ENCODE measurements at places on chromosomes 6 and 20.

DNA sequence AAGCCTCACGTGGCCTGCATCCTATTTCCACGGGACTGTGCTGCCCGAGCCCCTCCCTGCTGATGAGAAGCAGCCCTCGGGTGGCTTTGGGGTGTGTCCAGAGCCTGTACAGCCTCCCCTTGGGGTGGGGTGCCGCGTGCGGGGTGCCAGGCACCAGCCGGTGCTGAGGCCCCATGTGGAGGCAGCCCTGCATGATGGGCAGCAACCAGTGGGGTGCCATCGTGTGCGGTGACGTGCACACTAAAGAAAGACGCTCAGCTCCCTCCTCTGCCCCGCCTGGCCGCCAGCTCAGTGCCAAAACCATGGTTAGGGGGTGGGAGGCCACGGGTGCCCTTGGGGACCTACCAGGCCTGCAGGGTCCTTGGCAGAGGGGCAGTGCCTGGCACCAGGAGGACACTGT is 26.2 kb downstream of the NTSR1 start:
- DNase-seq, result no peak

DNA sequence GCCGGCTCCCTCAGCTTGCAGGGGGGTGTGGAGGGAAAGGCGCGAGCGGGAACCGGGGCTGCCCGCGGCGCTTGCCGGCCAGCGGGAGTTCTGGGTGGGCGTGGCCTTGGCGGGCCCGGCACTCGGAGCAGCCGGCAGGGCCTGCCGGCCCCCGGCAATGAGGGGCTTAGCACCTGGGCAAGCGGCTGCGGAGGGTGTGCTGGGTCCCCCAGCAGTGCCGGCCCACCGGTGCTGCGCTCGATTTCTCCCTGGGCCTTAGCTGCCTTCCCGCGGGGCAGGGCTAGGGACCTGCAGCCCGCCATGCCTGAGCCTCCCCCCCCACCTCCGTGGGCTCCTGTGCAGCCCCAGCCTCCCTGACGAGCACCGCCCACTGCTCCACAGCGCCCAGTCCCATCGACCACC is 514.5 kb upstream of the GJE1 start:
- DNase-seq, result no peak

DNA sequence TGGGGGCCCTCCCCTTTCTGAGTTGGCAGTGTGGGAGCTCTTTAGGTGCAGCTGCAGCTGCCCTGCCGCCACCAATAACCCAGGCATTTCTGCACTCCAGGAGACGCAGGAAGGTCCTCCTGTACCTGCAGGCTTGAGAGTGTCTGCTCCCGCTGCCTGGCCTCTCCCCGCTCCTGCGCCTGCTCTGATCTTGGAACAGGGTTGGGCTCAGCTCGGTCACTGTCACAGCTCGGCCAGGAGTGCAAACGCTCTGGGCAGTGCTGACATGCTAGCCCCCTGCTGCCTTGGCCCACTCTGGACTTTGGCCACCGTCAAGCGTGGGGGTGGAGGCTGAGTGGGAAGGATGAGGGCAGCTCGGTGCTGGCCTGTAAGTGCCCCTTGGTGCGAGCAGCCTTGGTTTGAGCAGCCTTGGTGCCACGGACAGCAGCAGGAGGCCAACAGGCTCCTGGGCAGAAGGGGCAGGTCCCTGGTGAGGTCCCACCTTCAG is 738.1 kb upstream of the GJE1 start:
- no peak for DNase-seq

- no peak for DNase-seq
Observed at GRCh38 chr6:54698974-54699373, 147.6 kb upstream of the FAM83B start.

- DNase-seq, result no peak
Observed at GRCh38 chr6:33604941-33605854, 15.9 kb upstream of the ITPR3 start.

- no peak for DNase-seq
Observed at GRCh38 chr6:14743474-14744211, 502.2 kb upstream of the JARID2 start.

DNA sequence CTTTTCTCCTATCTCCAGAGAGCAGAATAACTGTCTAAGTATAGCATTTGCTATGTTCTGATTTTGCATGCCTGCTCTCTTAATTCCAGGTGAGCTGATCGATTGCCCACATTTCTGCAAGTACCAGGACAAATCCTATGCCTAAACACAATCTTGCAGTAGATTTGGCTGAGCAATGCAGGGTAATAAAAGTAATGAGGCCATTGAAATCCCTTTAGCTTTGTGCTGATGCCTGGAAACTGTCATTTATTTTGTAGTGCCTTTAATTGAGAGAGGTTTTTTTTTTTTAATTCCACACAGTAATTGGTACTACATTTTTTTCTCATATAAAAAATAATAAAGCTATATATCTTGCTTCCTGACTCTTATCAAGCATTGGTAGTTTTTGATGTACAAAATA is 252.3 kb downstream of the NKAIN2 start:
- no peak for DNase-seq

DNA sequence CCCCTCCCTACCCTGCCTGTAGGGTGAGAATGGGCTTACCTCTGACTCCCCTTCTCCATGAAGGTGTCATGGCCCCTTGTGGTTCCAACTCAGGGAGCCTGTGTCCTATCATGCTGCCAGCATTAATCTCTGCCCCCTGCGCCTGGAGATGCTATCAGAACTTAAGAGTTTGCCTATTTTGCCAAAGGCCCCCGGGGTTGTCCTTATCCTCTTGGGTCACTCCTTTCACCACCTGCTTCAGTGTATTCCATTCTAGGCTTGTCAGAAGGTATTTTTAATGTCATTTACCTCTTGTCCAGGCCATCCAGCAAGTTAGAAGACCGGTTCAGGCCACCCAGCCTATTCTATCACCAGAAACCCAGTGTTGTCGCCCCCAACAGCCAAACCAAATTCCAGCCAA is 10.5 kb downstream of the RRBP1 start:
- DNase-seq, result no peak

GRCh38 chr20:54342258-54342920 is 133.0 kb upstream of the DOK5 start:
- DNase-seq, result no peak

DNA sequence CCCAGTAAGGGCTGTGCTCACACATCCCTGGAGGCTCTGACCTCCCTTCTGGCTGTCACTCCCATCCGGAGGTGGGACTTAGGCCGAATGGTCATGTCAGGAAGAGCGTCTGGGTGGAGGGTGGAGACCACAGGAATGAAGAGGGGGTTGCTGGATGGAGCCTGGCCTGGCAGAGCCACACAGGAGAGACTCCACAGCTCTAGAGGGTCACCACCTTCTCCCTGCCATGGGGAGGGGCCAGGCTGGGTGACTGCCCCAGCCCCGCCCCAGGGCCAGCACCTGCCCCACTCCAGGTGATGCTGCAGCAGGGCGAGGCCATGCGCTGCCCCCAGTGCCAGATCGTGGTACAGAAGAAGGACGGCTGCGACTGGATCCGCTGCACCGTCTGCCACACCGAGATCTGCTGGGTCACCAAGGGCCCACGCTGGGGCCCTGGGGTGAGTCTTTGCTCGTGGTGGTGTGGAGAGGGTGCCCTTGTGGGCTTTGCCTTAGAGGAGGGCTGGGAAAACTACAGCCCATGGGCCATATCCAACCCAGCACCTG is 20.6 kb downstream of the RBCK1 start:
- no peak for DNase-seq
